ENCODE measurements at places on chromosomes 4 and X. TPM values are rescaled to one million over a fixed set of nuclear protein-coding genes. Genes with fewer than 3 reads are reported as not detected.

Gene PHEX
- total RNA-seq, result 0.45 TPM

Gene ATP1B4
- not detected for total RNA-seq

DNA sequence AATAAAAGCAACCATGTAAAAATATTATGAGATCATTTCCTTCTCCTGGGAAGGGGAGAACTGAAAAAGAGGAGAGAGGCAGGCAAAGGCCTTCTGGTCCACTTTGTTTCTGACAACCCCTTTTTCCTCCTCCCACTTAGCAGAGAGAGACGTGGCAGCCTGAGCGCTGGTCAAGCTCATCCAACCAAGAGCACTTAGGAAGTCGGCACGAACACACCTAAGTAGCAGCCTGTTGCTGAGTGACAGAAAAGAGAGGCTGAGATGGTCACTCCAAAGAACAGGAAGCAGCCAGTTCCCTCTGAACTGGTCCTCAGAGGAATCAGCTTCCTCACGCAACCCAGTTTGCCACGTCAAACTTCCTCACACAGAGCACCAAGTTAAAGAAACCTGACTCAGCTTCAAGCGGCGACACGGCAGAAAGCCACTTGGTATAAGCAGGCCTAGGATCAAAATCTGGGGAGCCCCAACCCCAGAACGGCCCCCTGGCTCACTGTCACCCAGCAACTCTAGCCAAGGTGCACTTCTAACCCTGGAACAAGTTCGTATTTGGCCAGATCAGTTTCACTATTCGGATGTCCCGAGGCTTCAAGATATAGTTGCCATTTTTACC, 861 bp downstream of the SEC24D start:
- H3K4me1 ChIP-seq, result peaks cover 32% of the 10 kb centered on the region
- peak overlapping the region; percentile 96 for H3K4me3 ChIP-seq
- H3K36me3 ChIP-seq, result peaks cover 26% of the 10 kb centered on the region
- peaks cover 9% of the 10 kb centered on the region for H3K27me3 ChIP-seq

DNA sequence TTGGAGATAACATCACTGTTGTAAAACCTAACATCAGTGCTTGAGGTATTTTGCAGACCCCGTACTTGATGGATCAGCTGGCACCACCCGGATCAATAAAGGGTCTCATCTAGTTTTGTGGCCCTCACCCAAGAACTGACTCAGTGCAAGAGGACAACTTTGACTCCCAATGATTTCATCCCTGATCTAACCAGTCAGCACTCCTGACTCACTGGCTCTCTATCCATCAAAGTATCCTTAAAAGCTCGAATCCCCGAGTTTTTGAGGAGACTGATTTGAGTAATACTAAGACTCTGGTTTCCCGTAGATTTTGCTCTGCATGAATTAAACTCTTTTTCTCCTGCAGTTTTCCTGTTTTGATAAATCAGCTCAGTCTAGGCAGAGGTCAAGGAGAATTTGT, 2498.1 kb downstream of the PCDH7 start:
- H3K4me1 ChIP-seq, result no peaks in the 10 kb centered on the region
- DNase-seq, result no peak
- H3K36me3 ChIP-seq, result no peaks in the 10 kb centered on the region

GRCh38 chr4:40305328-40306170, 29.6 kb upstream of the CHRNA9 start:
- H3K36me3 ChIP-seq, result peaks cover 15% of the 10 kb centered on the region
- peak overlapping the region; percentile 83 for H3K4me3 ChIP-seq
- peaks cover 79% of the 10 kb centered on the region for H3K4me1 ChIP-seq
- no peaks in the 10 kb centered on the region for H3K27me3 ChIP-seq
- DNase-seq, result peak; percentile 83

DNA sequence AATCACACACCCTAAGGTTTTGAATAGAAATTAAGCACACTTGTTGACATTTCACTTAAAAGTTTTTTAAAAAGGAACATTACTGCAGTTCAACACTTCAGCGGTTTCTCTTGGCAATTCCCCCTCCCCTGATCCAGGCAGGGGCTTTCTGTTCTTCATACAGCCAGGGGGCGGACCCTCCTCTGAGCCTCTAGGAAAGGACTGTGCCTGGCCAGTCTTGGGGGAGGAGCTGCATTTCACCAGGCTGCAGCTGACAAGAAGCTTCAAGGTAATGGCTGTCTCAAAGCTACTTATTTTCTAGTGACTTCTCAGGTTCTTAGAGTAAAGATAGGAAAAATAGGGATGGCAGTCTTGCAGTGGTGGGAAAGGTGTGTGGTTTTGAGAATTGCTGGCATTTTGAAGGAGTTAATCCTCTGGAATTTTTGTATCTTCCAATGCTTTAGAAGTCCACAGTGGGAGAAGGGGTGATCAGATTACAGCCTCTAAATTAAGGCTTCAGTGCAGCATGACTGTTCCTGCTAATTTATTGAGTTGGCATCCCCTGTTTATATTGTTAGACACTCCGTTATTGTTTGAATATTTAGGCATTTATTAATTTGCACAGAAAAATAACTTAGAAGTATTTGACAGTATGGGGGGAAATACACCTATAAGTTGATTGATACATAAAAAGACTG, 33.5 kb downstream of the PWWP3B start:
- no peak overlapping the region for H3K27ac ChIP-seq
- H3K4me3 ChIP-seq, result no peak overlapping the region
- no peaks in the 10 kb centered on the region for H3K4me1 ChIP-seq
- H3K27me3 ChIP-seq, result no peaks in the 10 kb centered on the region
- no peaks in the 10 kb centered on the region for H3K36me3 ChIP-seq
- no peak for DNase-seq

GRCh38 chrX:15931362-15931761, 76.7 kb upstream of the AP1S2 start:
- no peak overlapping the region for H3K4me3 ChIP-seq
- H3K27me3 ChIP-seq, result peaks cover 40% of the 10 kb centered on the region
- H3K4me1 ChIP-seq, result no peaks in the 10 kb centered on the region
- no peak for DNase-seq
- no peak overlapping the region for H3K27ac ChIP-seq
- H3K36me3 ChIP-seq, result no peaks in the 10 kb centered on the region

GRCh38 chr4:105858466-105859040, 36.7 kb upstream of the NPNT start:
- H3K27me3 ChIP-seq, result no peaks in the 10 kb centered on the region
- peaks cover 43% of the 10 kb centered on the region for H3K36me3 ChIP-seq
- H3K4me3 ChIP-seq, result no peak overlapping the region

- no peak overlapping the region for H3K27ac ChIP-seq
- no peaks in the 10 kb centered on the region for H3K4me1 ChIP-seq
- no peak overlapping the region for H3K4me3 ChIP-seq
- peaks cover 3% of the 10 kb centered on the region for H3K27me3 ChIP-seq
- DNase-seq, result no peak
These were observed 372.1 kb upstream of the SMIM31 start for GRCh38 chr4:164381859-164382258.

GRCh38 chr4:112357453-112357852, 60.3 kb downstream of the ALPK1 start:
- DNase-seq, result no peak
